ENCODE measurements at places on chromosomes 11 and 22.

- no peak for DNase-seq
These were observed 452.7 kb upstream of the FAT3 start for GRCh38 chr11:91771961-91772360.

DNA sequence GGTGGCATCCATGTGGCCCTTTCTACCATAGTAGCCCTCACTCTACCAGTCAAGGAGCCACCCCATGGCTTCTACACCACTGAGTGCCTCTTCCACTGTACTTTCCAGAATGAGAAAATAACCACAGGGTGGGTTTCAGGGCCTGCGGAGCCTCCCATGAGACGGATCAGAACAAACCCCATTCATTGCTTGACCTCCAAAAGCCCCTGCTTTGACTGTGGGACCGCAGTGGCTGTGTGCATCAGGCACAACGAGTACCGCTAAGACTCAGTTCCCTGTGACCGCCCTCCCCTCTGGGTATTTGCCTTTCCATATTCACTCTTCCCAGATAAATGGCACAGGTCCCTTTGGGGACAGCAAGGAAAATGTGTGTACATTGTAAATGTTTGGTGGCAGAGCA is 11.5 kb upstream of the MRGPRF start:
- no peak for DNase-seq

- no peak for DNase-seq
These were observed 169.6 kb upstream of the ANO3 start for GRCh38 chr11:26162291-26162690.

DNA sequence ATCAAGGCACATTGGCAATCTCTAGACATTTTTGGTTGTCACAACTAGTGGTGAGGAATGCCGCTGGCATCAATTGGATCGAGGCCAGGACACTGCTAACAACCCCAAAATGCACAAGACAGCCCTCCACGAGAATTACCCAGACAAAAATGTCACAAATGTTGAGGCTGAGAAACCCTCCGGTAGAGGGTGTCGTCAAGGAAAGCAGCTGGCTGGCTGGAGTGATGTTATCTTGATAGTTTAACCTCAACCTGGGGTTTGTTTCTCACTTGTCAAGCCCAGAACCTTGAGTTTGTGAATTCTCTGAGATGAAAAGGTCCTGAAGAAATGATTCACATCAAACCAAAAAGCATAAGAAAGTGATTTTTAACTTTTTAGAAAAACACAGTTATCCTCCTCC is 21.1 kb upstream of the TMPRSS13 start:
- no peak for DNase-seq

- peak; percentile 76 for DNase-seq
These were observed 7.3 kb downstream of the ADORA2A start for GRCh38 chr22:24434471-24435322.

GRCh38 chr11:96284401-96284800 is 58.6 kb downstream of the MAML2 start:
- no peak for DNase-seq

- no peak for DNase-seq
These were observed 631 bp downstream of the PHF21A start for GRCh38 chr11:46120346-46121300.

GRCh38 chr11:8265681-8266241 is 2.1 kb upstream of the LMO1 start:
- no peak for DNase-seq

- DNase-seq = no peak
These were observed 78.0 kb downstream of the TENM4 start for GRCh38 chr11:79362821-79363220.

GRCh38 chr11:109940816-109941215 is 152.4 kb upstream of the ZC3H12C start:
- no peak for DNase-seq

- DNase-seq = no peak
These were observed 25.4 kb upstream of the MYH9 start for GRCh38 chr22:36413022-36413775.

DNA sequence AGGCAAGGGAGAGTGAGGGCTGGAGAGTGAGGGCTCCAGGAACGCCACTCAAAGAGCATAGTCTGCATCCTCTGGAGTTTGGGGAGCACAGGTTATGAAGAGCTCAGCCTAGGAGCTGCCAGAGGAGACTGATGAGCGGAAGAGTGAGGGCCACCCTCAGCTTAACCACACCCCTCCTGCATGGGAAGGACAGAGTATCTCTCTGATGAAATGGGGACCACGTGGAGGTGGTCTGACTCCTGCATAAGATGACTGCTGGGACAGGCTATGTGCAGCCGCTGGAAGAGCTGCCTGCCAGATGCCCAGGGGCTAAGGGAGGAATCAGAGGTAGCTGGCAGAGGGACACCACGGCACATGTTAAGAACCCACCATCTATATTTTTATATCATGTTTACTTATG is 162.9 kb upstream of the POU2AF2 start:
- no peak for DNase-seq

DNA sequence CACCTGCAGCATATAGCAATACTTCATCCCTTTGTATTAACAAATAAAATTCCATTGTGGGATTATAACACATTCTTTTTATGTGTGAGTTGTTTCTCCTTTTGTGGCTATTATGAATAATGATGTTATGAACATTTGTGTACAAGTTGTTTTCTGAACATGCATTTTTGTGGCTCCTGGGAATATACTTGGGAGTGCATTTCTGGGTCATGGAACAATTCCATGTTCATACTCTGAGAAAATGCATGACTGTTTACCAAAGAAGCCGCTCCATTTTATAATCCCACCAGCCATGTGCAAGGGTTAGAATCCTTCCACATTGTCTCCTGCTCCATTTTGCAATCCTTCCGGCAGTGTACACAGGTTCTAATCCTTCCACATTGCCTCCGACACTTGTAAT is 713.8 kb downstream of the TBC1D22A start:
- no peak for DNase-seq

GRCh38 chr11:2796091-2796490 is 89.5 kb downstream of the CDKN1C start:
- no peak for DNase-seq

DNA sequence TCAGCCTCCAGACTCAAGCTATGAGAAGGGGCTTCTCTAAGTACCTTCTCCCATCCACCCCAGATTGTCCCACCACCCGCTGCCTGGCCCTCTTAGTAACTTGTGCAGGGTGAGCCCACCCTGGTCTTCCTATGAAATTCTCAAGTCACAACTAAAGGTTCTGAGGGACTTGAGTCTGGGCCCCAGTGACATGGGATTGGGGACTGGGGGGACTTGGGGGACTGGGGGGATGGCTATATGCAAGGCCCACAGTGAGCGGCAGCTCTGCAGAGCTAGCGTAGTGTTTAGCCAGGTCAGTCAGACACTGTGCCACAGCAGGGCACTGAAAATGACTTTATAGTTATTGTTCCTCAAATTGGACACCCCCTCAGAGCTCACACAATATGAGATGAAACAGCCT is 622.3 kb upstream of the CADM1 start:
- DNase-seq = no peak

- no peak for DNase-seq
These were observed 53.9 kb downstream of the CACNA1I start for GRCh38 chr22:39624501-39624821.

DNA sequence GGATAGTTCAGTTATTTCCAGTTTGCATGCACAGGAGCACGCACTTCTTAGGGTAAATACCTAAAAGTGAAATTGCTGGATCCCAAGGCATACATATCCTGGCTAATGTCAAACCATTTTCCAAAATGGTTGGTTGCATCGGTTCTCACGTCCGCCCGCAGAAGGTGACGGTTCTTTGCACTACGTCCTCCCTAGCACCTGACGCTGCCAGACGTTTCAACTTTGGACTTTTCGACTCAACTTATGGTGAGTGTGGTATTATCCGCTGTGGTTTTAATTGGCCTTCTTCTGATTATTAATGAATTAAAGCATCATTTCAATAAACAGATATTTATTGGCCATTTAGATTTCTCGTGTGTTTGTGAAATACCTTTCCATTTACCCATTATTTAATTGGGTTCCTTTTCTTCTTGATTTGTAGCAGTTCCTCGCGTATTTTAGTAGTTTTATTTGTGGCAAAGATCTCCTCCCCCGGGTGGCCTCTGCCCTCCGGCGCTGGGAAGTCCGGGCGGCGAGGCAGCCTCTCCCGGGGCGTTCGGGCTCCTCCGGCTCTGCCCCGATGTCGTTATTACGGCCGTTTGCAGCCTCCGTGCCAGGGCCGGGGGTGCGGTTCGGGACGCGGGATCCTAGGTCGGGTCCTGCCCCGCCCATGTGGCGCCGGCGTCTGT is at the start of gene JHY:
Gene JHY, plus strand, starts transcription at position 571 of the 668 bp plus-strand sequence. CDS start 3,091 bp downstream, outside the sequence.
- DNase-seq = no peak

- no peak for DNase-seq
These were observed 30.3 kb downstream of the TPCN2 start for GRCh38 chr11:69078930-69079605.

GRCh38 chr11:126186708-126187529 is 24.5 kb downstream of the RPUSD4 start:
- no peak for DNase-seq

DNA sequence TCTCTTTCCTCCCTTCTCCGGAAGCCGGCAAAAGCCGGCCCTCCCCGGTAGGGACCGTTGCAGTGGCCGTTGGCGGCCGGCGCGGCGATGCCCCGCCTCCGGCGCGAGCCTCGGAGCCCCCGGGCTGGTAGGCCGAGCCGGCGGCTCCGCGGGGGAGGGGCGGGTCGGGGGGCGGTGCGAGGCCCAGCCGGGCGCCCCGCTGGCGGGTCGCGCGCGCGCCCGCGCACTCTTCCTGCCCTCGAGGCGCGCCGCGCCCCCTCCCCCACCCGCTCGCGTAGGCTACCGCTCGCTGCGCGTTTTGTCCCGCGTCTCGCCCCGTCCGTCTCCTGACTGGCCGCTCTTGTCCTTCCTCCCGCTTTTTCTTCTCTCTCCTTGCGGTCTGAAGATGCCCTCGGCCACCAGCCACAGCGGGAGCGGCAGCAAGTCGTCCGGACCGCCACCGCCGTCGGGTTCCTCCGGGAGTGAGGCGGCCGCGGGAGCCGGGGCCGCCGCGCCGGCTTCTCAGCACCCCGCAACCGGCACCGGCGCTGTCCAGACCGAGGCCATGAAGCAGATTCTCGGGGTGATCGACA is 591 bp downstream of the CAPRIN1 start:
- DNase-seq = peak; percentile 75

- no peak for DNase-seq
These were observed at the start of gene DRICH1 for GRCh38 chr22:23632178-23632577. TSS of gene DRICH1 (minus strand) at chr22:23632321. CDS start at chr22:23632023, 298 bp downstream.

DNA sequence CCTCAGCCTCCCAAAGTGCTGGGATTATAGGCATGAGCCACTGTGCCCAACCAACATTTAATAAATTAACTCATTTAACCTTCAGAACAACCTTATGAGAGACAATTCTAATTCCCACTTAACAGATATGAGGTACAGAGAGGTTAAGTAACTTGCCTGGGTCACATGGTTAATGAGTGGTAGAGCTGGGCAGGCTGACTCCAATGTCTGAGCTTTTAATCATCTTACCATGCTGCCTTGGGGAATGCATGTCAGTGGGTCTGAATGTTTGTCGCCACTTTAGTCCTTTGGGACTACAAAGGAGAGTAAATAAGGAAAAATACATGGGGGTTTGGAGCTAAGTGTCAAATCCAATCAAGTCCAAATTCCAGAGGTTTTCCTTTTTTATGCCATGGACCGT is 11.2 kb upstream of the PIK3C2A start:
- DNase-seq = no peak

DNA sequence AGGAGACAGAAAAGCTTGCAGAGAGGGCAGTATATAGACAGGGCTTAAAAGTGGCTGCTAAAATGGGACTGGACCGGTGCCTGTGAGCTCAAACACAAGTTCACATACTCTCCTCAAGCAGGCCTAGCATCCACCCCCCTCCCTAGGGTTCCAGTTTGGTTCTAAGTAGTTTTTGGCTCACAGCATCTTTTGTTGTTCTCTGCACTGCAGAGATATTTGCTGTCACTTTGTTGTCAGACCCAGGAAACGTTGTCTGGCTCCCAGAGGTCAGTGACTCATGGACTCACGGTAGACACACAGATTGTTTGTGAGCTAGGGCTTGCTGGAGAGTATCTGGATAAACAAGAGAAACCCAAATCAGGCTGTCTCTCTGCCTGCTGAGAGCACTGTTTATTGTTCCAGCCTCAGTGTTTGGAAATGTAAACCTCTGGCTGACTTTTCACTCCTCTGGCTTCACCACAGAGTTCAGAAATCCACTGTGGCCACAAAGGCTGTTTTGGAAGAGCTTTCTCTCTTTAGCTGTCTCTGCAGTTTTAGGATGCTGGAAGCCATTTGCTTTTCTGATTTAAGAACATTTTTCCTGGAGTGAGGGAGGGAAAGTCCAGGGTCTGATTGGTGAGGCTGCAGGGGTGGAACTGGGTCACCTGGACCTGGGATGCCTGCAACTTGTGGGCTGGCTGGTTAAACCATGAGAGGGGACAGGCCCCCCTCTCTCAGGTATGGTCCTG is 303.7 kb upstream of the PLET1 start:
- no peak for DNase-seq

DNA sequence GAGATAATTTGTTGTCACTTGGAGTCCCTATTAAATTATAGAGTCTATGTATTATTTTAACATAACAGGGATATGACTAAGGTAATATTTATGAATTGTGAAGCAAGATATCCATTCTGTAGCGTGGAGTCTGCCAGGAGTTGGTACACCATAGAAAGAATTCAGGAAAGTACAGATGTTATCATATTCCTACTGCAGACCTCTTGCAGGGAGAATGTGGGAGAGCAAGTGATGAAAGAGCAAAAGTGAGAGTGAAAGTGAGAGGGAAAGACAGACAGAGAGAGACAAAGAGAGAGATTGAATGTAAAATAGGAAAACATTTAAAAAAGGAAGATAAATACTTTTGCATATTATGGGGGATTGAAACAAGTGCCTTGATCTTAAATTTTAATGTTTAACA is 468.8 kb downstream of the CNTN5 start:
- no peak for DNase-seq

DNA sequence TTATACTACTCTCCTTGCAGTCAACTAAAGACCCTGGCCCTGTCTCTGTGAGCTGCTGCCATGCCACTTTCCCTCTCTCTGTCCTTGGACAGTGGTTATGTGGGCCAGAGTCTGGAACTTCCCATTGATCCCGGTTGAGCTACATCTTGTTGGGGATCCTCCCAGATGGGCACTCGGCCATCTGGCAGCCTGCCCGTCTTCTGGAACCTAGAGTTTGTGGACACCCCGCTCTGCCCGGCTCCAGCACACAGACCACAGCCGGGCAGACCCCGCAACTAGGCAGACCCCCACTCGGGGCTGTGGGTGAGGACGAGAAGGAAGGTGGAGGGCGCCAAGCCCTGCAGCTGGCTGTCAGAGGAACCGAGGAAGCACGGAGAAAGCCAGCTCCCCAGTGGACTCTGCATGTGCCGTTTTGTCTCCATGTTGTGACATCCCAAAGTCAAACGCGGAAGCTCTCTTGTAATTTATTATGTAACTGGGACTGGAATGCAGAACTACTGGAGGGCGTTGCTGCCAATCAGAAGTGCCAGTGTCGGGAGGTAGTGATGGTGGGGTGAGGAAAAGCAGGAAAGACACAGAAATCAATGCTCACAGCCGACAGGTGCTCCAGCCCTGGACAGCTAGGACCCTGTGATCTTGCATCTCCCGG is 207.7 kb downstream of the CEP164 start:
- no peak for DNase-seq

- no peak for DNase-seq
These were observed 23.9 kb downstream of the CAPN1 start for GRCh38 chr11:65205602-65205967.

Measured in activated CD8-positive, alpha-beta memory T cell treated with anti-CD3 and anti-CD28 coated beads for 4 hours (primary cell).